ENCODE measurements at places on chromosomes 12 and 14.

DNA sequence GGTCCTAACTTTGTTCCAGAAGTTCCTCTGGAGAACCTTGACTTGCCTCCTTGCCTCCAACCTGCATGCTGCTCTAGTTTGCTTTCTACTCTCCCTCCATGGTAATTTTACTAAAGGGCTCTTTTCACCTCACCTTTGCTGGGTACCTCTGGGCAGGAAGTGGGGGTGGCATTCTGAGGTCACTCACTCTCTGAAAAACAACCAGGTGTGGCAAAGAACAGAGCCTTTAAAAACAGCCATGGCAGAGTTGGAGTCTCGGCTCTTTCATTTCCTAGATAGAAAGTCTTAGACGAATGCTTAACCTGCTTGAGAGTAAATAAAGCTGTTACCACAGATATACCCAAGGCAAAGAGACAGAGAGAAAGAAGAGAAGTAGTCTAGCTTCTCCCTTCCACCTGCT lies 827.9 kb downstream of the BCL11B start:
- DNase-seq = peak; percentile 90

GRCh38 chr14:65650826-65651225 lies 238.3 kb downstream of the FUT8 start:
- DNase-seq = no peak

DNA sequence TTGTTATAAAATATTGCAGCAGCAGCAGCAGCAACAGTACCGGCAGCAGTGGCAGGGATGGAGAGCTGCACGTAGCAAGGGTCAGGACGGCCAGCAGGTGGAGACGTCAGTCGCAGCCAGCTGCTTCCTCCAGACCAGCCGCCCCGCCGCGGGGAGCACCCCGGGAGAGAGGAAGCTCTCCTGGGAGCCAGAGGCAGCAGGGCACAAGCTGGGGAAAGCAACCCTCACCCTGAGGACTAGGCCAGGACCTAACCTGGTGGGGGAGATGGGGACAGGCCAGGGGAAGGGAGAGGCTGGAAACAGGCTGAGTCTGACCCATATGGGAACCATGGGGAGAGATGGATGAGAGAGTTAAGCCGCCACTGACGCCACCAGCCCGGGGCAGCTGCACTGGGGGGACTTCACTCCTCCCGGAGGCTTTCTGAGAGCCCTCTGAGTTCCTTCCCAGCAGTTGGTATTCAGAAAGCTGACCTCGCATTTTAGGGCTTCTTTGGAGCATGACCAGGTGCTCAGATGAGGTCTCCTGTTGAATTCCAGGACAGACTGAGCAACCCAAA lies 56.3 kb downstream of the SPTB start:
- DNase-seq = peak; percentile 68

- no peak for DNase-seq
Measured at GRCh38 chr12:93370947-93371346, 6.8 kb upstream of the NUDT4 start.

- DNase-seq = peak; percentile 98
Measured at GRCh38 chr14:23094666-23095195, at the start of gene ACIN1. Gene ACIN1 (minus strand): TSS chr14:23095136. CDS start chr14:23095112, 24 bp downstream.

- DNase-seq = peak; percentile 80
Measured at GRCh38 chr12:14394317-14395073, 29.0 kb downstream of the ATF7IP start.

- DNase-seq = no peak
Measured at GRCh38 chr14:68181519-68182326, 362.1 kb downstream of the RAD51B start.

- DNase-seq = no peak
Measured at GRCh38 chr14:22024137-22024536, 350.5 kb upstream of the OR4E1 start.

GRCh38 chr14:66444271-66444927 lies 41.8 kb upstream of the CCDC196 start:
- DNase-seq = no peak

GRCh38 chr14:55802986-55803872 lies 223.2 kb downstream of the KTN1 start:
- no peak for DNase-seq

GRCh38 chr12:65362234-65363031 lies 84.0 kb downstream of the MSRB3 start:
- no peak for DNase-seq

- DNase-seq = no peak
Measured at GRCh38 chr14:38158468-38158867, 49.2 kb upstream of the SSTR1 start.

DNA sequence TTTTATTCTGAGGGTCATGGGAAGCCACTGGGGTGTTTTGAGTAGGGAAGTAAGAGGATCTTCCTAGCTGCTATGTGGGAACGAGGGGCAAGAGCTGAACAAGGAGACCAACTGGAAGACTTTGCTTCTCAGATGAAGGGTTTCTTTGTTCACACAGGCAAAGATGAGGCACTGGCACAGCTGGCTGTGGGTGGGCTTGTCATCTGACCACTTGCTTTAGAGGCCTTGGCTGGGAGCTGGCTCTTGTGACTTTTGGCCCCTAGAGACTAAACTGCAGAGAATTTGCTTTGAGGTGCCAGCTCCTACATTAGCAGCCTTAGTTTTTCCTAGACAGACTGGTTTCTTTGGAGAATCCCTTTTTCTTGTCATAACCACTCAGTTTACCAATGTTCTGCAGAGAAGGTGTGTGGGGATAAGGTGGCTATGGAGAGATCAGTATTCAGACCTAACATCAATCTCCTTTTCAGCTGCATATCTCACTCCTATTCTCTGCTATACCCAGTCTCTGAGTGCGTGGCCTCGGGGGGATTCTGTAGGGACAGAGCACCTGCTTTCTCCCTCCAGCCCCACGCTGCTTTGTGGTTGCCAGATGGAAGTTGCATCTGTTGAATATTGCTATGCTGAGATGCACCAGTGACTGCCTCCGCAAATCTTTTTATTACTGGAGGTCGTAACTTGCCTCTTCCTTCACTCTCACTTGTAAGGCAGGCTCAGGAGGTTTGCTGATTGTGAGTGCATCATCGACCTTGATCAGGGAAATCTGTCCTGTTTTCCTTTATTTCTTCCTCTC lies 12.7 kb downstream of the PPP2R5C start:
- DNase-seq = no peak

- DNase-seq = no peak
Measured at GRCh38 chr14:90692061-90692460, 124.2 kb downstream of the TTC7B start.

DNA sequence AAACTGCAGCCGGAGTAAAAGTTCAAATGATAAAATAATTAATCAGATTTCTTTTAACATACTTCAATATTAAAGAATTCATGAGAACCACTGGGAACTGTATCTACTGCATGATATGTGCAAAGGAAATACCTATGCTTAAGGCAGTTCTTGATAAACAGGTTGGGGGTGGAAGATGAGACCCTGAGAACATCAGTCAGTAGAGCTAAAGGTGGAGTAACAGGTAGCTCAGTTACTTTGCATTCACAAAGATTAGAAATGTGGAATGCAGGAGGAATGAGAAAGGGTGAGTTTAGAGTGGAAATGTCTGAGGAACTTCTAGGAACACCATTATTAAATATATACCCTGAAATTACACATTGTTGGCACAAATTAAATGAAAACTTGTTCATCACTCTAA lies 78.6 kb downstream of the COX16 start:
- no peak for DNase-seq

DNA sequence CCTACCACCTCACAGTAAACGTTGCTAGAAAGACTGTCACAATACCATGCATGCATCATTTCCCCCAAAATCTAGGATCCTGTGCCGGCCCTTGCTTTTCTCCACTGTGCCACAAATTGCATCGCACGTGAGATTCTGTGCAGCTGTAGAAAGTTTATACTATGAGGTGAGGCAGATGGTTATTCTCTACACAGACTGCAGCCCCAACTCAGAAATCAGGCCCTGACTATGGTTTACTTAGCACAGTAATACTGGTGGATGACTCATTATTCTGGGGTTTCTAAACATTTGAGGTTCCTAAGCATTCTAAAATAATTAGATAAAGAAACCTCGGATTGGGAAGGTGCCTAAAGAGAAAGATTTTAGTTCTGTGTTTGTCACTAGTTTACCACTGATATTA lies 163.8 kb upstream of the CCDC198 start:
- no peak for DNase-seq

DNA sequence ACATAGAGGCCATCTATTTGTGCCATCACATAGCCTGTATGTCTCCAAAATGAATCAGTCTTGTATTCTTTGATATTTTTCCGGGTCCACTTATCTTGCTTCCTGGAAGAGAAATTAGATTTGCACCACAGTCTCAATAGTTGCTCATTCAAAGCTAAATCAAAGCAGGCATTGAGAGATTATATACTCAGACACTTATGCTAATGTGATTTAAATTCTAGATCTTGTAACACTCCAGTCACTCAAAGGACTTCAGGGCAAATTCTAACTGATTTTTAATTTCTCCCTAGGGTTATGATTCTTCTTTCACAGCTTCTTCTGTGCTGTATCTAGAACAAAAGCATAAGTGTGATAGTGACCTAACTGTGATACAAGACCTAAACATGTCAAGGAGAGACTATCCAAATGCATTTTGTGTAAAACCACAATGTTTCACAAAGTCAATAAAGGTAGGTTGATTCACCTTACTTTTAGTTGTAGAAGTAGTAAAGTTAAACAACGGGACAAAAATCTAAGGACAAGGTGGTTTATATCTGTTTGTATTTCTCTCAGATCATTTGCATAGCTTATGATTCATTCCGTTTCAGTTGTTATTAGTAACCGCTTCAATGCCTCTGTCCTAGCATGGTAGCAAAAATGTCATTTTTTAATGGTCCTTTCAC lies 26.8 kb downstream of the PLBD1 start:
- DNase-seq = no peak

- DNase-seq = no peak
Measured at GRCh38 chr12:111170543-111170942, 198.4 kb downstream of the PHETA1 start.

- no peak for DNase-seq
Measured at GRCh38 chr12:123744836-123745235, 17.3 kb upstream of the DNAH10 start.

GRCh38 chr14:40197344-40197743 lies 765.1 kb upstream of the FBXO33 start:
- DNase-seq = no peak

DNA sequence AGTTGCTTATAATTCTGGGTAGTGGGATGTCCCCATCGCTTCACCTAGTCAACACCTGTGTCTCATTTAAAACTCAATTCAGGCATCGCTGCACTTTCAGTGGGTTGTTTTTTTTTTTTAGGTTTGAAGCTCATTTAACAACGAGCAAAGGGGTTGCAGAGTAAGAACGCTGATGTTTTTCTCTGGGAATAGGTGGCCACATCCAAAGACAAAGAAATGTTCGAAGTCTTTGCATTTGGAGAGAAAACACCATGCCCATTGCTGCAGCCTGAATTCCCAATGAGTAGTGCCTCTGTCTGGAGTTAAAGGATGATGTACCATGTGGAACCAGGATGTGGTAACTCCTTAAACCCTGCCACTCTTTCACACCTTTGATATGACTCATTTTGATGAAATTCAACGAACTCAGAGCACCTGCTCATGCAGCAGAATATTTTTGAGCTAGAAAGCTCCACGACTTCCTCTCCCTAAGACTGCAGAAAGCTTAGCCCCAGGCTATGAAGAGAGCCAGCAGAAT lies 35.1 kb upstream of the BATF start:
- no peak for DNase-seq

DNA sequence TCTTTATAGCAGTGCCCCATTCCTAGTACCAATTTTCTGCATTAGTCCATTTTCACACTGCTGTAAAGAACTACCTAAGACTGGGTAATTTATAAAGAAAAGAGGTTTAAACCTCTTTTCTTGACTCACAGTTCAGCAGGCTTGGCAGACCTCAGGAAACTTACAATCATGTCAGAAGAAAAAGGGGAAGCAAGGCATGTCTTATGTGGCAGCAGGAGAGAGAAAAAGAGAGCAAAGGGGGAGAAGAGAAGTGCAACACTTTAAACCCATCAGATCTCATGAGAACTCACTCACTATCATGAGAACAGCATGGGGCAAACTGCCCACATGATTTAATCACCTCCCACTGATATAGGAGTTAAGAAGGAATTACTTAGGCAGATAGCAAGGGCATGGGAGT lies 101.6 kb upstream of the PLEKHG7 start:
- DNase-seq = no peak

- DNase-seq = no peak
Measured at GRCh38 chr14:76720382-76720813, 40.9 kb upstream of the VASH1 start.

DNA sequence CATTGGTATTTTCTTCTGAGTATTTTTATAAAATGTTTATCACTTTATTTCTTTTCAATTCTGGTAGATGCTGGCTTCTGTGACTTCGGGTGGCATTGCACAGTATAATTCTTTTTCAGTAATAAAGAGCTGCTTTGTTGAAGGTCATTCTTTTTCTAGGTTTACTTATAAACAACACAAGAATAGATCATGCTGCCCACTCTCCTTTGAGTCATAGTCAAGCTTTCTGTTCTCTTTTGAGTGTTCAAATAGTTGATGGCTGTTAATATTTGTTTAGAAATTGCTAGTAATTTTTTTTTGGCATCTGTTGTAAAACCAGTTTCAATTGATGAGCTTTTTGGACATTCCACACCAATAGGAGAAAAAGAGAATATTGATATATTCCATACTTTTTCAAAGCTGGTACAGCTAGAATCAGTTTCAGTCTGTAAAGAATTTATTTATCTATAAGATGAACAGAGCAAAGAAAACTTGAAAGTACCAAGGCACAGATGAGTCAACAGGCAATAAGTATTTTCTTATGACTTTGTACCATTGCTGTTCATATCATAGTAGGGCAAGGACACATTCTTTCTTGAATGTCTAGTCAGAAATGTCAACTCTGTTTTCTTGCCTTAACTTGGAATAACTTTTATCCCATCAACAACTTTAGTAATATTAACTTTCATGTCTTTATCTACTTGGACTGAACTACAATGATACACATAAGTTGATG lies 513.0 kb upstream of the SEL1L start:
- no peak for DNase-seq

- DNase-seq = no peak
Measured at GRCh38 chr12:93609281-93610192, 37.1 kb downstream of the SOCS2 start.

DNA sequence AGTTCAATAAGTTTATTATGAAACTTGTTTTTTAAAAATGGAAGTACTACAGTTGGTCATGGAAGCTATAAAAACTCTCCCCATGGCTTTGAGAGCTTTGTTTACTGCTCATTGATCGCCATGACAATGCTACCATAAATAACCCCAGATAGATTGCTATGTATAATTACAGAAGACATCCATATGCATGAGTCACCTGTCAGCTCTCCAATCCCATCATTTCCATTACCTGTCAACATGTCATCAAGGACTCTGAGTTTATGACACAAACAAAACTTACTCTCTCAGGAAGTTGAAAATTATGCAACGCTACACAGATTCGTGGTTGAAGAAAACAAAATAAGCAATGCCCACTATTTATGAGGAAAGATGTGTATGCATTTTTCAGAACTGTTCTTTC lies 144.4 kb downstream of the SEC23A start:
- no peak for DNase-seq

DNA sequence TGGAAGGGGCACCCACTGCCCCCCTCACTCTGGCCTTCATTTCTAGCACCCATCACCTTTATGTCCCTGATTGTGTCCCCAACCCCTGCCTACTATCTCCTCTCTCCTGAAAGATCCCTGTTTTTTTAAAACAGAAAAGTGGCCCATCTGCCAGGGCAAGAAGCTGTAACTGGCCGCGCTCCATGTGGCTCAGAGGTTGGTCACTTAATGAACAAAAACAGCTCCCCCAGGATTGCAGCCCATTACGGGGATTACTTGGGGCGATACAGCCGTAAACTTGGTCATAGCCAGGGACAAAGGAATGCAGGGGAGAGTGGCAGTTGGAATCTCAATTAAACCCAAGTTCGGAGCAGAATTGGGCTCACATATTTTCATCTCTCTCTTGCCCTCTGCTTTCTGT lies 34.8 kb upstream of the VSX2 start:
- no peak for DNase-seq

GRCh38 chr12:88684610-88685009 lies 104.3 kb upstream of the KITLG start:
- DNase-seq = no peak

Measured in naive thymus-derived CD8-positive, alpha-beta T cell (primary cell).